ENCODE measurements at places on chromosomes 4 and X.

DNA sequence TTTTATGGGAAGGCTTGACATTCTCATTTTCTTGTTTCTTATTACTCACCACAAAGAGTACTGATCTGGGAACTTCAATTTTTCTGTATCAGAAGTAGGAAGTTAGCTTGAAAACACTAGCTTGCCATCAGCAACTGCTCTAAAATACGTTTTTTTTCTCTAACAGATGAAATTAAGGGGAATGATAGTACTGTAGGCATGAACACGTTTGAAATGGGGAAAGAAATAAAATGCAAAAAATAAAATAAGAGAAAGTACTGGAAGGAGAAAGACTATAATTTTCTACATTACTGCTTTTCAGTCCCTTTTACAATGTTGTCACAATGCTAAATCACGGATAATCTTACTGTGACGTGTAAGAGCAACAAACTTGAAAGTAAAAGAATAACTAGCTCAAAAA, 1.5 kb downstream of the RADX start:
- DNase-seq, result no peak

GRCh38 chr4:143035661-143036060, 149.1 kb upstream of the USP38 start:
- no peak for DNase-seq

DNA sequence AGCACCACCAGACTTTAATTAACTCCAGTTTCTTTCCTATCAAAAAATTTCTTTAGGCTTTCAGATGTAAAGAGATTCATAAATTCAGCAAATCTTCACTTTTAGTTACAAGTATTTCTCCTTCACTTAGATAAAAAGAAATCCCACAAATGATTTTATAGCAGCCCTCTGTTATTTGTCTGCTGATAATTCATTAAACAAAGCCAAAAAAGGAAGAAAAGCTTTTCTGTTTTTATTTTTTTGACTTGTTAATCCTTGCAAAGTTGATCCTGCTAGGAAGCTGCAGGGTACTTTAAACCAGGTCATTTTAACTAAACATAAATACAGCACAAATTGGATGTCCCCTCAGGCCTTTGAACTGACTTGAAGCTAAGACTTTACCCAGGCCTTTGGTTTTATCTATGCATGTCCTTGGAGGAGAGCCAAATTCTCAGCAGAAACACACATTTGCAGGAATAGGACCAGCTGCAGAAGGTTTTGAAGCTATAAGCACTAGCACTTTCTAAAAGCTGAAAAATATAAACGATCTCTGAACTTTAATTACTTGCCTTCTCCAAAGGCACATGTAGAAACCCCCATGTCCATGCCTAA, 57.5 kb downstream of the PCDH18 start:
- DNase-seq, result no peak

GRCh38 chr4:41012293-41012692, 202.0 kb downstream of the APBB2 start:
- DNase-seq, result no peak

GRCh38 chr4:170229006-170229405, 139.2 kb upstream of the AADAT start:
- no peak for DNase-seq

GRCh38 chrX:23904096-23904495, 3.6 kb downstream of the APOO start:
- no peak for DNase-seq

DNA sequence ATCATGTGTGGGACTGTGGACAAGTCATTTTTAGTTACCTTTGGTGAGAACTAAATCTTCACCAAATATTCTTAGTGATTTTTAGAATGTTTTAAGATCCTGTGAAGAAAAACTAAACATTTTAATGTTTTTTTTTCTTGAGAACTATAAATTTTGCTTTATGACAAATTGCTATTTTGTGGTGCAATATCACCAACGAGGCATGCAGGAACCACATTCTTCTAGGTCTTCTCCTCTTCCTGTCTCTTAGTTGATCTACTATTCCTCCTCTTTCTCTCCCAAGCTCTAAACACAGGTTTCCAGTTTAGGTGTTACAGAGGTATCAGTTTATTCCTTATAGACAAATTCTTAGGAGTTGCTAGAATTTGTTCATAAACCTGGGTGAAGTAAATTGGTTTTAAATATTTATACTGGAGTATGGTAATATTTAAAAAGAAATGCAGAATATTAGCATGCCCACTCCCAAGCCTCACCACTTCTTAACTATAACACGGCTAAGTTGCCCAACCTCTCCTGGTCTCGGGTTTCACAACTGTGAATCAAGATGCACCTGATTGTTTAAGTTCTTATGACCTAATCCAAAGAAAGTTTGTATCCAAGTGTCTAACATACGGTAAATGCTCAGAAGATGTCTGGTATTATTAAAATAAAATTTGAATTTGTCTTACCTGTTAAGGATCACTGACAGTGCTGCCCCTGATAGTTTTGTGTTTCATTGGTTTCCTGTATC, 56.5 kb upstream of the CLNK start:
- no peak for DNase-seq

- DNase-seq, result no peak
Observed at GRCh38 chr4:147639388-147639787, 22.2 kb downstream of the TMEM184C start.

GRCh38 chr4:163762741-163763140, 268.3 kb downstream of the TMA16 start:
- no peak for DNase-seq

DNA sequence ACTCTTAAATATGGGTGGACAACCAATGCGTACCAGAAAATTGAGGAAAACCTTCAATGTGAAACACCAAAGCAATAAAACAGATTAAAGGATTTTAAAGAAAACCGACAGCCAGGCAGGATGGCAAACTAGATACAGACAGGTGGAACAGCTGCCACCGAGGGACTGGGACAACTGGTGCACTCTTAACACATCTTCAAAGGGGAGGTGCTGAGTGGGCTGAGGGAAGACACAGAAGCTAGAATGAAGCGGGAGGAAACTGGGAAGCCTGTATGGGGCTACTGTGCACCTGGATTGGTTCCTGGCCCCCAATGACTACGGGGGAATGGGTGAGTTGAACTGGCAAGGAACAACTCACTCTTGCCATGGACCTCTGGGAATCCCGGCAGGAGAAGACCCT, 20.7 kb downstream of the ZNF280C start:
- no peak for DNase-seq

Data from stimulated activated CD4-positive, alpha-beta T cell treated with anti-CD3 and anti-CD28 coated beads, Interleukin-15, amount 100 ng/mL, for 48 hours (primary cell).